Stimulated activated CD8-positive, alpha-beta memory T cell treated with anti-CD3 and anti-CD28 coated beads, Interleukin-2, amount 100 ng/mL, for 48 hours (primary cell): ENCODE measurements at places on chromosomes 16 and 17.

GRCh38 chr17:71071041-71071440 is 901.7 kb downstream of the KCNJ2 start:
- no peak for DNase-seq

DNA sequence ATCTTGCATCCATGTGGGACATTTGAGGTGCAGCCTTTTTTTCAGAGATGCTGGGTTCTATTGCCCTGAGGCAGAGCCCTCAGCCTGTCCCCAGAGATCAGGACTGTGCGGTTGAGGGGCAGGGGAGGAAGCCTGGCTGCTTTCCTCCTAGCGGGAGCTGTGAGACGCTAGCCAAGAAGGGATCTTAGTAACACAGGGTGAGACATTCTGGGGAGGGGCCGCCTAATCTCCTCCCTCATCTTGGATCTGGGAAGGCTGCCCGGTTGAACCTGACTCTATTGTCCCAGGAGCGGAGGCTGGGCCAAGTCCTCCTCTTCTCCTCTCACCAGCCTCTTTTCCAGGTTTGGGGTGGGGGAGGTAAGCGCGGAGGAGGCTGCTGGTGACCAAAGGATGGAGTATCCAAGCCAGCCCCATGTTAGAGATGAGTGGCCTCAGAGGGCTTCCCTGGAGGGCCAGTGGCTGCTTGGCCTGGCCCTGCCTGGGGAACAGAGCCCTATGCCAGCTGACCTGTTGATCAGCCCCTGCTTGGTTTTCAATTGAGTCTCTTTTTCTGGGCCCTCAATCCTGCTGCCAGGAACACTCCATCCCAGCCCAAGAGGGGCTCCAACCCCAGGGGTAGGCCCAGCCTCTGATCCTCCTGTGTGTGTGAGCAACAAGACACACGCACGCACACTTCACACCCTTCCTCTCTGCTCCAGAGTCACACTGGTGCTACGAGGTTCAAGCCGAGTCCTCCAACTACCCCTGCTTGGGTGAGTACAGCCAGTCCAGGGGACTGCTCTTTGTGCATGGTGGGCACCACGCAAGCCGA is 5.0 kb downstream of the CA4 start:
- no peak for DNase-seq

- no peak for DNase-seq
Observed at GRCh38 chr17:45940293-45940692, 45.9 kb downstream of the MAPT start.

GRCh38 chr17:75570772-75571171 is 16.8 kb upstream of the MYO15B start:
- DNase-seq: no peak
